NCI-H1105 treated with DMSO at 0.1 percent for 48 hours (cell line): ENCODE measurements at places on chromosomes 6 and 20.
A peak's percentile ranks its signal among the peaks of the same experiment; 100 is the strongest.

DNA sequence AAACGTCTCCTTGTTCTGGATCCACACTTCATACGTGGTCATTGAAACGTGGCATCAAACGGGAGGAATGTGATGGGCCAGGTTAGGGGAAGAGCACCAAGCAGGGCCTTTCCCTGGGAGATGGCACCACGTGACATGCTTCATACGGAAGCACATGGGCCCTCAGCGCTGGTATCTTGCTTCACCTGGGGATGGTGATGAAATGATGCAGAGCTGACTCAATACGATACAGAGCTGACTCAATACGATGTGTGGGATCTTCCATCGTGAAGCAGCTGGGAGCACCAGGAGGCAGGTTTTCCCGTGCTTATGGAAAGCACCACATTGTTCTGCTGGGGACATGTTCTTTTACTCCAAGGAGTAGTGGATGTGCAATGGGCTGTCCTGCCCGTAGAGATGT, 22.5 kb upstream of the TAGAP start:
- DNase-seq: no peak

DNA sequence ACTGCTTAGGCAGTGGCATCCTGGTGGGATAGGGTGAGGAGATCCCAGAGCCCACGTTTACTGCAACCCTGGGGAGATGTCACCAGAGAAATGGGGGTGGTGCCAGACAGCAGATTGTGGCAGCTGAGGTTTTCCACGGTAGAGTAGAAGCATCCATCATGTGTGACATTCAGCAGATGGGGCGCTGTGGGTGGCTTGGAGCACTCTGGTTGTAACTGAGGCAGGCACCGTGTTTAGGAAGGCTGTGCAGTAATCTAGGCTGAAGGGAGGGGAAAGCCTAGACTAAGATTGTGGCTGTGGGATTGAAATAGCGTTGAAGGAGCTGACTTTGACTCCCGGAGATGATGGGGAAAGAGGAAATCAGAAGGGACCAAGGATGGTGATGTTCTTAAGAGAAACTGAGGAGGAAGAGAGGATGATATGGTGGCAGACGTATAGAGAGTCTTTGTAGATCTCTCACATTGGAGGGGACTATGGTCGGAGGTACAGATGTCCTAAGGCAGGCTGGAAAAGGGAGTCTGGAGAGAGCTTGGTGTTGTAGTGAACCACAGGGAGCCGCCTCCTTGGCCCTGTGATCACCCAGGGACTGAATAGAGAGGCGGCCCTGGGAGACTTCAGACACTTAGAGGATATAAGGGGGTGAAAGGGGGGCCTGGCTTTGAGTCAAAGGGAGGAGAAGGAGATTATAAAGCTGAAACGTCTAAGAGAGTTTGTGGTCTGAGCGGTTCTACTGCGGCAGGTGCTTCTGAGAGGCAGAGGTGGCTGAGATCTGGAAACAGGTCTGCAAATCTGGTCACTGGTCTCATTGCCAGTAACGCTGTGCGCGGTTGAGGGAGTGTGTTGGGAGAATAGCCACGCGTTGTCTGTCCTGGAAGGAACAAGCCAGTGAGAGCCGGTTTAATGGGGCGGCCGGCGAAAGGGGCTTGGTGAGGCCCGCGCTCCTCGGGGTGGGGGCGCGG, 792 bp upstream of the MICA start:
- DNase-seq: no peak

GRCh38 chr6:81751388-81752083, 945 bp downstream of the TENT5A start:
- peak; percentile 47 for DNase-seq

DNA sequence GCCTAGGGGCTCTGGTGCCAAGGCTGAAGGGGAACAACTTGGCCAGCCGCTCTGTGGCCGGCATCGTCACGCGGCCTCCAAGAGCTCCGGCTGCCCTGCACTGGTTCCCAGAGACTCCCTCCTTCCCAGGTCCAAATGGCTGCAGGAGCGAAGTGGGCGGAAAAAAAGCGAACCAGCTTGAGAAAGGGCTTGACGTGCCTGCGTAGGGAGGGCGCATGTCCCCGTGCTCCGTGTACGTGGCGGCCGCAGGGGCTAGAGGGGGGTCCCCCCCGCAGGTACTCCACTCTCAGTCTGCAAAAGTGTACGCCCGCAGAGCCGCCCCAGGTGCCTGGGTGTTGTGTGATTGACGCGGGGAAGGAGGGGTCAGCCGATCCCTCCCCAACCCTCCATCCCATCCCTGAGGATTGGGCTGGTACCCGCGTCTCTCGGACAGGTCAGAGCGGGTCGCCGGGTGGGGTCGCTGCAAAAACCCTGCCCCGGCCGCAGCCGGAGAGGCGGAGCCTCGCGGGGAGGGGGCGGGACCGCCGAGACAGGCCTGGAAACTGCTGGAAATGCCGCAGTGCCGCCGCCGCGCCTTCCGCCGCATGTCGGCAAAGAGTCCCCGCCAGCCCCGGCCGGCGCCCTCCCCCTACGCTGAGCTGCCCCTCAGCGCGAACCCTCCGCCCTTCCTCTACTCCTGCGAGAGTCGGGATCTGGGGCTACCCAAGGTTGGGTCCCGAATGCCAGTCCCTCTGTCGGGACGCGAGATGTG, 814 bp upstream of the HSP90AB1 start:
- peak; percentile 80 for DNase-seq

DNA sequence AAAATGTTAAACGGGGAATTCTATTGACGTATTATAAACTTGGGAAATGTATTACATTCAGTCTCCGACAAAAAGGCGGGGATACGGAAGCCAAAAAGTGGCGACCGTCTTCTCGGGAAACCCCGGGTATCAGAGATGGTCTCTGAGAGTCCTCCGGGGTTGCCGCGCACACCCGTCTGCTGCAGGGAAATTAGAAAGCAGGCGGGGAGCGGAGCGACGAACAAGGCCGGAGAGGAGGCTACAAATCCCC, 1.5 kb downstream of the SALL4 start:
- no peak for DNase-seq

- DNase-seq: peak; percentile 66
Measured at GRCh38 chr20:11676630-11677287, 240.9 kb upstream of the BTBD3 start.

DNA sequence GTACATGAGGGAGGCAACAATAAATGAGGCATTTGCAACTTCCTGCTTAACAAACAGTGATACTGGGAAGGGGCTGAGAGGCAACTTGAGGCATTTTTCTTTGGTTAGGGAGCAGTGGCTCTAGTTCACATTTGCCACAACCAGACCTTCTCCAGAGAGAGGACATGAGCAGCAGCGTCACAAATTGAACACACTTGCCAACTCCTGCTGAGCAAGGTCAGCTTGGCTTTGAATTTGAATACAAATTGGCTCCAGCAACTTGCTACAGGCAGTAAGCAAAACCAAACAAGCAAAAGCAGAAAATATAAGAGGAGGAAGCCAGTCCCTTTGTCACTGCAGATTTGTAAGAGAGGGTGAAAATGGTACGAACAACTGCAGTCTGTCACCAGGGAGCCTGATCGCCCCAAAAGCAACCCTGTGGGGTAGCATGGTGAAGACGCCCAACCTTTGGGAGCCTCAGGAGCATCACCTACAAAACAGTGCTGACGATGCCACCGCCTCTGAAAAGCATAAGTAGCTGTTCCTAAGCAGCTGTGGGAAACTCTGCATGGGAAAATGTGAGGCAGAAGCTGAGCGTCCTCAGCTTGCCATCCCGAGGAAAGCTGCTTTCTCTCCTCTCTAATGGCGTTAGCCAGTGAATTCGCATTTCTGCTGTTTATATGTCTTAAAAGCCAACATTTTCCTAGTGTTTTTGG, 378.7 kb downstream of the RNGTT start:
- no peak for DNase-seq

DNA sequence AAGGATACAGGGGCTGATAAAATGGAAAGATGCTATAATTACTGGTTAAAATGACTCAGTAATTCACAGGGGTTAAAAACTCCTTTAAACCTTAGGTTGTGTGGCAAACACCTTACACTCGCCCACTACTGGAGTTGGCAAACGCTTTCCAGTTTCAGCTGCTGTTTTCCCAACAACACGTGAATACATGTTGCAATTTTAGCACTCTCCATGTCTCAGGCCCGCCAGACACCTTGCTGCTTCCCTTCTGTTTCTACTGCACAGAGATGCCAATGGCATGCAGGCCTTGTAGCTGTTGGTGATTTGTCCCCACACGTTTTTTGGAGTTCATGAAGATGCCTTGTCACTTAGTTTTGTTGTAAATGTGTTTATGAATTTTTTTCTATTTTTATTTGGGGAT, 5.3 kb upstream of the TTPAL start:
- no peak for DNase-seq

GRCh38 chr6:30847421-30847970, 36.8 kb upstream of the DDR1 start:
- DNase-seq: no peak

DNA sequence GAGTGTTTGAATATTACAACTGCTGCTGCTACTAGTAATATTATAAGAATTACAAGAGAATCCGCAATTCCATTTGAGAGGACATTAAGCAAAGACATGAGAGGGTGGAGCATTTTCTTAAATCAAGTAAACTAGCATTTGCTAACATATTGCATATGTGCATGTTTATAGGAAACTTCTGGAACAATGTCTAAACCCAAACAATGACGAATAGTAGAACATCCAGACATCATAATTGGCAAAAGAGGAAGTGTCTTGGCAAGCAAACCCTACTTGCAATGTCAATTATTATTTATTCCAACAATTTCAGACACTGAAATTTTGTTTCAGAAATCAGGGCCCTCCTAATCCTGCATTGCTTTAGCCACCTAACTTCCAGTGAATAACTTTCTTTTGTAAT, 1155.3 kb upstream of the GJE1 start:
- DNase-seq: no peak

GRCh38 chr6:11021003-11021402, 23.1 kb downstream of the ELOVL2 start:
- DNase-seq: no peak

DNA sequence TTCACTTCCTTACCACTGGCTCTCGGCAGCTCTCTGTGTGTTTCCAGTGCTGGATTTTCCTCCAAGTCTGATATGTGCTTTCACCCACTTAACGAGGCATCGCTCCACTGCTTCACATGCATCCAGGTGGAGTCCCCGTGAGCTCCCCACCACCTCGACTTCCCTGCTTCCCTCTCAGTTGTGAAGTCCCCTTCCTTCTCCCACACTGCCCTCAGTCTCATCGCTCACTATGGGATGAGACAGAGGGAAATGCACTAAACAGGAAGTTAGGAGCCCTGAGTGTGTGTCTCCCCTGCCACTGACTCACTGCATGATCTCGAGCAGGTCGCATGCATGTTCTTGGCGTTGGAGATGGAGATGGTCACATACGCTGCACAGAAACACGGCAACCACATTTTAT, 84.0 kb downstream of the MTHFD1L start:
- no peak for DNase-seq

DNA sequence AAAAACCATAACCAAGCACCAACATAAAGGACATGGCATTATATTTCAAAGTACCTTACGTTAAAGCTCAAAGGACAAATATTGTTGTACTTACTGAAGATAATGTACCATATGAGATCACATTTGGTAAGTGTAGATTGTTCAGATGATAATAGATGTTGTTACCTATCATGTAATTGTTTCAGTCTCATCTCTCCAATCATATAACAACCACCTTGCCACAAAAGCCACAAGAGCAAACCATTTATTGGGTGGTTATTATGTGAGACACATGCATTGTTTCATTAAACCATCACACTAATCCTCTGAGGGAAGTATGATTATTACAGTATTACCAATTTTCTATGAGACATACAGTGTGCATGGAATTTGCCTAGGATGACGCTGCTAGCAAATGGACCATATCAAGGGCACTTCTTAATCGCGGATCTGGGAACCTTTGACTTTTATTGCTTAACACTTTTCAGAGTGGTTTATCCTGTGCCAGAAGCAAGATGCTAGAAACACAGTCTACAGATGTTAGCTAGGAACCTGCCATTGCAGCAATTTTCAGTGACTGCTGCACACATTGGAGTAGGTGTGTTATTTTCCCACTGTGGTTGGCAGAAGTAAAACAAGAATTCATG, 149.8 kb upstream of the AKIRIN2 start:
- DNase-seq: no peak

GRCh38 chr20:49612127-49612738, 44.3 kb upstream of the PTGIS start:
- no peak for DNase-seq

- no peak for DNase-seq
Measured at GRCh38 chr20:44888226-44889103, 3.0 kb downstream of the YWHAB start.

DNA sequence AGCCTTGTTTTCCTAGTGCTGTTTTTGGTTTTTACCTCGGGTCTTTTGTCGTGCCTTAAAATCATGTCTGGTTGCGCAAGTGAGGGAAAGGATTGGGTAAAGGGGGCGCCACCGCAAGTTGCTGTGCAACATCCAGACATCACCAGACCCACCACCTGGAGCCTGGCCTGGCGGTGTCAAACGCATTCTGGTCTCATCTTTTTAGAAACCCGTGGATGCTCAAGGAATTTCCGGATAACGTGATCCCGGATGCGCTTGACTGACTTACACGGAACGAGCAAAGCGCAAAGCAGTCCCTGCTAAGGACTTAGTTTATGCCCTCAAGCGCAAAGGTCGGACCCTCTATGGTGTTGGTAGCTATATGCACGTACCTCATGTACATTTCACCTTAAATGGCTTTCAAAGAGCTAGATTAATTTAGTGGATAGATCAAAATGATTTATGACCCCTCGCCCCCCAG, 105.2 kb downstream of the OR2B2 start:
- DNase-seq: no peak

DNA sequence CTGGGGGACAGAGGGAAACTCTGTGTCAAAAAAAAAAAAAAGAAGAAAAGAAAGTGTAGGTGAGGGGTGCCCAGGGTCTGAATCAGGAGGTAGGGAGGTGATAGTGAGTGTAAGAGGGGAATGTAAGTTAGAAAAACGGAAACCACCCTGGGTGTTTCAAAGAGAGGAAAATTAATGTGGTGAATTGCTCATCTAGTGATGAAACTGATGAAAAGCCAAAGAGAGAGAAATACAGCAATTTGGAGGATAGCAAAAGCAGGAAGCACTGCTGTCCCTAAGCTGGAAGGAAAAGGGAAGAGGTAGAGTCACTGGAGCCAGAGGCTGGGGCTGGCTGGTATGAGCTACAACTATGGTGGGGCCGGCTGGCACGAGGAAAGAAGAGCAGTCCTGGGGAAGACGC, 85.0 kb upstream of the CEP85L start:
- no peak for DNase-seq

- no peak for DNase-seq
Measured at GRCh38 chr6:113491376-113491775, 365.8 kb upstream of the MARCKS start.

- DNase-seq: no peak
Measured at GRCh38 chr6:132132924-132133639, 181.9 kb upstream of the CCN2 start.

GRCh38 chr6:38452816-38453660, 186.7 kb downstream of the BTBD9 start:
- no peak for DNase-seq

DNA sequence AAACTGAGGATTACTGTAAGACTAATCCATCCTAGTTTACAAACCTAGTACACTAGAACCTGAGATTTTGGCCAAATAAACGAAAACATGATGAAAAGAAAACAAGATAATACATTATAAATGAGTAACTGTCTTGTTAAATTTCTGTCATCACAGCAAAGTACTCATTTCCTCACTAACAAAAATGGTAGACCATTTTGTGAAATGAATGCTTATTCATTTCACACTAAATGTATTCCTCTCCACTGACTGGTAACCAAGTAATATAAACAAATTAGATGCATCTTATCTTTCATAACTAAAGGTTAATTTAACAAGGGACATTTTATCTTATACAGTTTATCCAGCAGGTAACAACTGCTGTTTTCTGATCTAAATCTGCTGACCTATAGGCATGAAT, 143.7 kb downstream of the REV3L start:
- no peak for DNase-seq

GRCh38 chr20:58639182-58640146, 11.6 kb upstream of the STX16 start:
- no peak for DNase-seq
